Right cardiac atrium (tissue), 5 donors: ENCODE measurements at places on chromosomes 11 and 22. TPM values are rescaled to one million over a fixed set of nuclear protein-coding genes. Genes with fewer than 3 reads are reported as not detected.

Gene FAT3
- polyA plus RNA-seq, result 0.25 TPM

- DNase-seq, result no peak
These were observed at the start of gene GPHA2 for GRCh38 chr11:64935359-64936081. GPHA2 (minus strand) TSS chr11:64935893; CDS start chr11:64935460, 433 bp downstream.

Gene CHCHD10
- polyA plus RNA-seq, result 1,153 TPM

- no peak for DNase-seq
These were observed 9.3 kb downstream of the PRDM11 start for GRCh38 chr11:45155627-45156180.

Gene APOBEC3B
- polyA plus RNA-seq, result 2.6 TPM

DNA sequence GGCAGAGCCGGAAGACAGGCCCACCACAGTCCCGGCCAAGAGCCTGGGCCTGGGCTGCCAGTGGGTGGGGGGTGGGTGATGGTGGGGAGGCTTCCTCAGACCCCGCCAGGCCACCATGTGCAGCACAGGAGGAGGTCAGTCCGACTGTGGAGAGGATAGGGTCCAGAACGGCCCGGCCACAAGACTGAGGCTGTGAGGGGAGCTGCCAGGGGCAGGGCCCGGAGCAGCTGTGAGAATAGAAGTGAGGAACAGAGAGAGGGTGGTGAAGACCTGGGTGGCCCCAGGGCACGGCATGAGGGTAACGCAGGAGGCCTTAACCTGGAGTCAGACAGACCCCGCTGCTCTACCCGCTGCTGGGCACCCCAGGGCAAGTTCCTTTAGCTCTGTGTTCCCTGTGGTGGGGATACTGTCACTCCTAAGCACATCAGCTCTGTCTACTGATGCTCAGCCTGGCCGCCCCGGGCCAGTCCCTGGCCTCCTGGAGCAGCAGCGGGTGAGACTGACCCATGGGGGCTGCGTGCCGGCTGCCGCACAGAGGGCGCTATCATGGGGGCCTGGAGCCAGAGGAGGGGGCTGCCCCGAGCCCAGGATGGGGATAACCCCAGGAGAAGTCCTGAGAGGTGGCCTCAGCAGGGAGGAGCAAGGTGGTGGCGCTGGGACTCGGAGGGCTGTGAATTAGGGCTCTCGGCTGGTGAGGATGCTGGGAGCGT lies 1.7 kb downstream of the FERMT3 start:
- DNase-seq, result no peak

DNA sequence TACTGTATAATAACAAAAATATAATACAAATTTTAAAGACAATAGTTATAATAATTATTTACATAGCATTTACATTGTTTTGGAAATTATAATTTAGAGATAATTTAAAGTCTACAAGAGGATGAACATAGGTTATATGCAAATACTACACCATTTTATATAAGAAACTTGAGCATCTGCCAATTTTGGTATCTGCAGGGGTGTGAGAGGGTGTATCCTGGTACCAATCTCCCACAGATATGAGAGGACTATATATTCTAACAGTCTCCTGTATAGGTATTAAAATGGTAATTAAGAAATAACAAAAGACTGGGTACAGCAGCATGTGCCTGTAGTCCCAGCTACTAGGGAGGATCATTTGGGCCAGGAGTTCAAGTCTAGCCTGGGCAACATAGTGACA lies 134.4 kb downstream of the APOL5 start:
- no peak for DNase-seq

DNA sequence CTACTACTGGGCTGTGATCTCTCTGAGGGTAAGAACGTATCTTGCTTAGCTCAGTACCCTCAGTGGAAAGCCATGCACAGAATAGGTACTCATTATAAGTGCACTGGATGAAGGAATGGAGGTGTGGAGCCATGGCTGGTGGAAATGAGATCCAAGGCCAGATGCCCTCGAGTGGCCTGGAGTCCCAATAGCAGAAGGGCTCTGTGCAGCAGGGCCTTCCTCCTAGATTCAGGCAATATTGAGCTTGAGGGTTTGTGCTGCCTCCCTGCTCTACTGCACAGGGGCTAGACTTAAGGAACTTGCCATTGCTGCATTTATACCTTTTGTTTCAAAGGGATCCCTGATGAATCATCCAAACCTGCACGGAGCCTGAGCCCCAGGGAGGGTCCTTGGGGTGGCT lies 33.6 kb upstream of the TUB start:
- no peak for DNase-seq

Gene OR5P2
- polyA plus RNA-seq, result not detected

GRCh38 chr22:33401291-33401690 lies 343.1 kb upstream of the SYN3 start:
- no peak for DNase-seq

Gene GPR83
- polyA plus RNA-seq, result 0.25 TPM

DNA sequence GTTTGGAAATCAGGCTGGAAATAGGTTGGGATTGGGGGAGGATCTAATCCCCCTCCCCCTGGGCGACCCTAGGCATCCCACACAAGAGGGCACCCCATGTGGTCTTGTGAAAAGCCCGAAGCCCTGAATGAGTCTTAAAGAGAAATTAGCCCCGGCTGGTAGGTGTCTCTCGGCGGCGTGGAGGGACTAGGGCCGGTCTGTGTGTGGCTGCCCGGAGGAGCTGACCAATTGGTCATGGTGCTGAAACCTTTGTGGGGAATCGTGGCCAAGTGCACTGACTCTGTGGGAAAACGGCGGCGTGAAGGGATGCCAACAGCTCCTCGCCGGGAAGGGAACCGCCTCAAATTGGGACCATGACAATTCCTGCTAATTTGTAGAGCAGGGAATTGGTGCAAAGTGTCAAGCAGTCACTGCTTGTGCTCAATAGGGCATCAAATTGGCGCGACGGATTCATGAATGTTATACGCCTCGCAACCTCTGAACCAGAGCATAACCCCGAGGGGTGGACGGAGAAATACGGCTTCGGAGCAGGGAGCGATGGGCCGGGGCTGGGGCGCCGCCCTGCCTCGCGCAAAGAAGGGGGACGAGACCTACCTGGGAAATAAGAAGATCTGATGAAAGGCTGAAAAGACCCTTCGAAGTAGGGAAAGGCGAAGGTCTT lies 1.5 kb downstream of the DBX1 start:
- peak; percentile 77 for DNase-seq

Gene ANAPC15
- polyA plus RNA-seq, result 77.7 TPM

GRCh38 chr11:44018127-44018521 lies 29.7 kb upstream of the ACCSL start:
- no peak for DNase-seq

Gene TOP3B
- 11.1 TPM for polyA plus RNA-seq

Gene XKR3
- not detected for polyA plus RNA-seq

Gene APOA5
- not detected for polyA plus RNA-seq

Gene MS4A7
- polyA plus RNA-seq, result 6.6 TPM

DNA sequence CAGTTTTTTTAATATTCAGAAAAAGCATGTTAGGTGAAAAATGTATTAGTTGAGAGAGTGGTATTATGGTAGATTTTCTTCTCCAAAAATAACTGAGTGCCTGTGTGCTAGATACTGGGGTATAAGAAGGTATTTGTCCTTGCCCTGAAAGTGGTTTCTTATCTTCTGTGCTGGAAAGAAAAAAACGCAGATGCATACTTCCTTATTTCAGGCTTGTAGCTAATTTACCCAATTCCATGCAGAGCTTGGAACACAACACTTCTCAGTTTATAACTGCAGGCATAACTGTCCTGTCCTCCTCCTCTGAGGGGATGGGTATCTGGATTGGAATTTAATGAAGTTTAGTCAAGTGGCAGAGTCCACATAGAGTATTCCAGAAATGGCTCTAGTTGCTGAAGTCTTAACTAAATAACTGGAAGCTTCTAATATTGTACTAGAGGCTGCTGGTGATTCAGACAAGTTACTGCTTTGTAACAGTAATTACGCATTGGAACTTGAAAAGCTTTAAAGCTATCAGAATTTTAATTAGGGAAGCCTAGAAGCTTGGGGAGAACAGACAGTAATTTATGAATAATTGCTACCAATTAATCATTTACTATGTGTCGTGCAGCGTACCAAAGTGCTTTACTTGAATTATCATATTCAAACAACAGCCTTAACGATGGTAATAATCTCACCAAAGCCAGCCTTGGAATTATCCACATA lies 12.7 kb upstream of the C11orf91 start:
- DNase-seq, result no peak

DNA sequence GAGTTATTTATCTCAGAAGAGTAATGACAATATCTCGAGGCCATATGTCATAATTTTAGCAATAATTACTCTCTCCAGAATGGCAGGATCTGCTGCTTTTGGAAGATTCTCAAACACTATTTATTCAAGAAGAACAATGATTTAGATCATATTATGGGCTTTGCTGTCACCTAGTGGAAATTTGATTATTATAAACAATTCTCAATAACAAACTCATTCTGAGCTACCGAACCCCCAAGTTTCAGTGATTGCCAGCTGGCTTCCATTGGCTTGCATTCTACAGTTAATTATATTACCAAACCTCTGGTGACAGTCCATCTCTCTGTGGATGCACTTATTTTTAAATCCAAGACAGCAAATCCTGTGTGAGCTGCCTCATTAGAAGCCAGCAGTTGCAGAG lies 27.9 kb upstream of the SLC36A4 start:
- DNase-seq, result no peak

GRCh38 chr11:2515401-2516275 lies 70.8 kb downstream of the KCNQ1 start:
- DNase-seq, result peak; percentile 11

DNA sequence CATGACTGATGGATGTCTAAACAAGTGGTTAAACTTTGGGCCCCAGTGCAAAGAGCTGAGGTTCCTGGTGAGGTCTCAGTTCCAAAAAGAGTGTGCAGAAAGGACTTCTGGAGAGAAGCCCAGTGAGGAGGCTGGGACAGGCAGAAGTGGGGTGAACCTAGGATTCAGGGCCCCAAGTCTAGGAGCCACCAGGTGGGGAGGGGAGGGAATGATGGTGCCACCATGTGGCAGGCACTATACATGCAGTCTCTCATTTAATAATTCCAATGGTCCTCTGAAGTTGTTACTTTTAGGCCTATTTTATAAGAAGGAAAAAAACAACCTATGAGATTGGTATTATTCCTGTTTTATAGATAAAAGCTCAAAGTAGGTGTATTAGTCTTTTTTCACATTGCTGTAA lies 102.0 kb downstream of the INSC start:
- no peak for DNase-seq

DNA sequence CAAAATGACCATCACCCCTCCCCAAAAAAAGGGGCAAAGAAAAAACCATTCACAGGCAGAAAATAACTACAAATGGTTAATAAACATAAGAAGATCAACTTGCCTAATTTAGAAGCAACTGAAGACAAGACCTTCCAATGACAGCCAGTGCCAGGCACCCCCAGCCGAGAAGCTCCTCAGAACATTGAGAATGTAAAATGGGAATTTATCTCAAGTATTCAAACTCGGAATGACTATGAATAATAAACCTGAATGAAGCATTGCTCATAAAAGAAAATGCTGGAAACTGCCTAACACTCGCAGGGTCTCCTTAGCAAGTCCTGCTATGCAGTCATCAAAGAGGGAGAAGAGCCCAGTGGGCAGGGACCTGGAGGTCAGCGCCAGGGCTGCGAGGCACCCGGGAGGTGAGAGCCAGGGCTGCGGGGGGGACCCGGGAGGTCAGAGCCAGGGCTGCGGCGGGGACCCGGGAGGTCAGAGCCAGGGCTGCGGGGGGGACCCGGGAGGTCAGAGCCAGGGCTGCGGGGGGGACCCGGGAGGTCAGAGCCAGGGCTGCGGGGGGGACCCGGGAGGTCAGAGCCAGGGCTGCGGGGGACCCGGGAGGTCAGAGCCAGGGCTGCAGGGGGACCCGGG lies 23.2 kb upstream of the MOB2 start:
- DNase-seq, result peak; percentile 0

DNA sequence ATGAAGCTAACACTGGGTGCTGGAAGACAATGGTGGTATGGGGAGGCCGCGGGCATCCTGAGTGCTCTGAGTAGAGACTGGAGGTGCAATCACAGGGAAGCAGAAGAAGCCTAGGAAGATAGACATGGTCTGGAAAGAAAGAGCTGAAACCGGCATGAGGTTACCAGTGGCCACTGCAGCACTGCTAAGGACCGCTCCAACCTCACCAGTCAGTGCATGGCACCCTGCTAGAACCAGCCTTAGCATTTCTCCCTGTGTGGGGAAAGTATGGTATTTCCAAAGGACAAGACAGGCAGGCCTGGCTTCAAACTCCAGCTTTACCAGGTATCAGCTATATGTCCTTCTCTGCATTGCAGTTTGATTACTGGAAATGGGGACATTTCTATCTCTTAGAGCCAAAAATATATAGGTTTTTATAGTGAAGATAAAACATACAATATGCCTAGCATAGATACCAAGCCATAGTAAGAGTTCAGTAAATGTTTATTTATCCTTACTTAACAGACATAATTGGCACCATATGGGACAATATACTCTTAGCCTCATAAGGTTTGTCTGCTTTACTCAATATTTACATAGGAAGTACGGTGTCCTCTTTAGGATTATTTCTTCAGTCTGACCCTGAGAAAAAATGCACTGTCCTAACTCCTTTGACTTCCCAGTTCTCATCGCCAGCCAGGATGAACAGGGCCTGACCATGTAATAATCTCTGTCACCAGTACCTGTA lies 231.1 kb downstream of the TENM4 start:
- DNase-seq, result no peak

DNA sequence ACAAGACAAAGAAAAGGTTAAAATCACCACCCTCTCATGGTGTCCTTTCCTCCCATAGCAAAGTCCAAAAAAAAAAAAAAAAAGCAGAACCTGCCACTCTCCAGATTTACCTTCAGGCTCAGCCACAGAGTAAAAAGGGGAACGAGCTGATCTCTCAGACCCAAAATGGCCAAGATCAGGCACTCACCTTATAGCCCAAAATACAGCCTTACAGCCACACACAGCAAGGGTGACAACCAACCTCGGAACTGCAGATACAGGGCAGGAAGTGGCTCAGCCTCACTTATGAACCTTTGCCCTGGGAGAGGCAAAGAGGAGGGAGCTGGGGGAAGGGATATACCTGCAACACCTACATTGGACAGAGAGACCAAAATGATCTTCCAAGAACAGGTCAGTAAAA lies 4.5 kb downstream of the FHIP1B start:
- DNase-seq, result no peak

Gene EIF4G2
- polyA plus RNA-seq, result 266 TPM

GRCh38 chr11:114918286-114918685 lies 240.0 kb downstream of the NXPE2 start:
- no peak for DNase-seq

Gene OR8D4
- polyA plus RNA-seq, result not detected

- DNase-seq, result no peak
These were observed 13.2 kb upstream of the TSKU start for GRCh38 chr11:76769645-76770586.

Gene P2RY2
- 5.4 TPM for polyA plus RNA-seq

GRCh38 chr11:103773059-103773458 lies 263.4 kb upstream of the DDI1 start:
- DNase-seq, result no peak

DNA sequence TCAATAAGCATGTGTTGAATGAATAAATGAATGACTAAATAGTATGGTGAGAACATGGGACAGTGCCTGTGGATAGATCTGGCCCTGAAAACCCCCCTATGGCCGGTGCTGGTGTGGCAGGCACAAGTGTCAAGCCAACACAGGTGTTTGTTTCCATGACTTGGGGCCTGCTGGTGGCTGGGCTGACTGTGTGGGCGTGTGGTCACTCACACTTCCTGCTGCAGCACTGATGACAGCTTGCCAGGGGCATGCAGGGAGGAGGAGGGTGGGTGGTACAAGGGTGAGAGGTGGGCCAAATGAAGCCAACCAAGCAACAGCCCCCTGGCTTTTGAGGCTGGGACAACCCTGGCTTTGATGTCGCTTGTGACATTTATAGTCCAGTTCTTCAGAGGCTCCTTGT lies 30.3 kb upstream of the ABCC8 start:
- no peak for DNase-seq
